ENCODE measurements at places on chromosomes 1 and 21.

DNA sequence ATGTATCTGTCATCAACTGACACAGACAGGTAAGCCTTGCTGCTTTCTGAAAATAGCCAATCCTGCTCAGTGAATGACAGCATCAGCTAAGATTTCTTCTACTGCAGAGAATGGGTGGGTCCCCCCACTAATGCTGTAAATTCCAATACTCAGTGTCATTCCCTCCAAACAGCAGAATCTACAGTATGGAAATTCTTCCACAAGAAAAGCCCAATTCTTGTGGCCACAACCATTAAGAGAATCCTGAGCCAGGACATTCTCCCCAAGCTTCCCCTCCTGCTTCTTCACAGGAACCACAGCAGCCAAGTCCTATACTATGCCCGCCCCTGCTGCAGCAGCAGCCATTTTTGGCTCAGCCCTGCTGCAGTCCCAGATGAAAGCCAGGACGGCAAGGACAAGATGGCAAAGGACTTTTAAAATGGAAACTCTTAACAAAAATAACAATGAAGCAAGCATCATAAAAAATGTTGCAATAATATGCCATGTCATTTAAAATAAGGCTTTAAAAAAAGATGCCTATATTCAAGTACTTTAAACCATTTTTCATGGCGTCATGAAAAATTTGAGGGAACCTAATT lies 26.8 kb downstream of the EIF4G3 start:
- no peak for DNase-seq

GRCh38 chr1:196655071-196655470 lies 3.2 kb downstream of the CFH start:
- no peak for DNase-seq

DNA sequence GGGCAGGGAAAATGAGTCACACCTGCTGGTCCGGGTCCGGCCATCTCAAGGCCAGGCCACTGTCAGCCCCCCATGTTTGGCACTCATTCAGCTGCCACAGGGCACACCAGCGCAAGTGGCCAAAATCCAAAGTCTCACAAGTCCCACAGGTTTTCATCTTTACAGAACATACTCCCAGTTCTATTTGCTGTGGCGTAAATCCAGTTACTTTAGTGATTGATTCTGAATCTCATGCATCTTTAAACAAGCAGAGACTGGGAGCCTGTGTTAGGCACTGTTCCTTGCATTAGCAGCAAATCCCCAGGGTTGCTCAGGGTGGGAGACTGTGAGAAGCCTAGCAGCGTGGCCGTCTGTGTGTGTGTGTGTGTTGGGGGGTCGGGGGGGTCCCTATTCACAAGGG lies 1.1 kb upstream of the SLC2A5 start:
- no peak for DNase-seq

GRCh38 chr1:98325646-98326440 lies 335.7 kb upstream of the SNX7 start:
- no peak for DNase-seq

All from activated T-cell treated with anti-CD3 and anti-CD28 coated beads for 4 hours (primary cell).